GM19239 (cell line): ENCODE measurements at places on chromosomes 13 and 19.

- DNase-seq, result peak; percentile 45
Measured at GRCh38 chr19:13441810-13442512, 64.3 kb downstream of the CACNA1A start.

GRCh38 chr13:103528437-103528836, 462.2 kb upstream of the SLC10A2 start:
- DNase-seq, result no peak

GRCh38 chr19:1370579-1371361, 12.9 kb upstream of the NDUFS7 start:
- DNase-seq, result no peak

DNA sequence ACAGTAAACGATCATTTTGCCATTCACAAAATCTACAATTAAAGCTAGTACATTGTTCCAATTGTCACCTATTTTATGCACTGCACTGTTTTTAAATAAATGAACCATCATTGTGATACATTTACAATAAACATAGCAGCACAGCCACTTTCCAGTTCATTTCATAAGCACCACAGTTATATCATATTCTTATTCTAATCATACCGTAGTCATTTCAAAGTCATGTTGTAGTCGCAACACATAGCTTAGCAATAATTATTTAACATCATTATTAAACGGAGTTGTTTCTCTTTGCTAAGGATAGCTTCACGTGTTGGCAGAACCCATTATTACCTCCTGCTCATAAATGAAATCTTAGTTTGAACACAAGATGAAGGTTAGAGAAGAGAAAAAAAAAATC, 2.2 kb upstream of the PCDH9 start:
- DNase-seq, result no peak

GRCh38 chr13:89786531-89786930, 1561.0 kb upstream of the MIR17HG start:
- DNase-seq, result no peak

DNA sequence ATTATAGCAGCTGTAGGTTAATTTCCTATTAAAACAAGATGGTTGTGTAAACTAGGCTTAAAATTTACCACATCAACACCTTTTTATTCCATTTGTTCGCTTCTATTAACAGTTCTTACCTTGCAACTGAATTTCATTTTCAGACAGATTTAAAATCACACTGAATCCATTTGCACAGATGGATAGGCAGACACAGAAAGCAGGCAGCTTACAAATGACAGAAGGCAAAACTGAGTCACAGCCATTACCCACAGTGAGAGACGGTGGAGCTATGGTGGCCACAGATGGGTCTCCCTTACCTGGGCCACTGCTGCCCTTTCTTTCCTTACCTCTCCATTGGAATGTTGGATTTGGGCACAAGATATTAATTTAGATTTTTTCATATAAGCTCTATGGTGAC, 1567.8 kb upstream of the SLC10A2 start:
- no peak for DNase-seq

GRCh38 chr19:4067396-4068046, 822 bp upstream of the ZBTB7A start:
- DNase-seq, result no peak

DNA sequence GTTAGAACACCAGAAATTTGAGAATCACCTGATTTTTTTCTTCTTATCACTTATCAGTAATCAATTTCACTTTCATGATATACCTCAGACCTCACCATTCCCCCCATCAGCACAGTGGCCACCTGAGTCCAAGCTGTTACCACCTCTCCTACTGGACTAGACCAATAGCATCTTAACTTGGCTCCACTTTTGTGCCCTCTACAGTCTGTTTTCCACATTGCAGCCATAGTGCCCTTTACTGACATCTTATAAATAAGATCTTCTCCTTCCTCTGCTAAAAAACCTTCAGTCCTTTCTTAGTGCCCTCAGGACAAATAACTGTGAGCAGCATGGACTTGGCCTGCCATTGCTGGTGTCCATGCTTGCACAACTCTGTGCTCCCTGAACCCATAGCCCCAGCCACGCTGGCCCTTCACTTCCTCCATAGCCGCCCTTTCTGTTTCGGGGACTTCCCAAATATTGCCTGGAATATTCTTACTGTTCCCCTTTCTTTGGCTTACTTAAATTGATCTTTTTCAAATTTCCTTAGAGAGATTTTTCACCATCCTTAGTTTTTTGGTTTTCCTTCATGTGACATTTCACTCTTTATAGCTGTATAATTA, 380.8 kb downstream of the LMO7 start:
- no peak for DNase-seq

- no peak for DNase-seq
Measured at GRCh38 chr19:7010722-7011593, 10.3 kb downstream of the MBD3L2B start.

DNA sequence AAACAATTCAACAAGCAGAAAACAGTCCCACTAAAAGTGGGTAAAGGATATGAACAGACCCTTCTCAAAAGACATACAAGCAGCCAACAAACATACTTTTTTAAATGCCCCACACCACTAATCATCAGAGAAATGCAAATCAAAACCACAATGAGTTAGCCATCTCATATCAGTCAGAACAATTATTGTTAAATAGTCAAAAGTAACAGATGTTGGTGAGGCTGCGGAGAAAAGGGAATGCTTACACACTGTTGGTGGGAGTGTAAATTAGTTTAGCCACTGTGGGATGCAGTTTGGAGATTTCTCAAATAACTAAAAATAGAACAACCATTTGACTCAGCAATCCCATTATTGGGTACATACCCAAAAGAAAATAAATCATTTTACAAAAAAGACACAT, 8.7 kb downstream of the ZNF529 start:
- no peak for DNase-seq

GRCh38 chr13:89269737-89270136, 1598.6 kb downstream of the SLITRK5 start:
- no peak for DNase-seq

DNA sequence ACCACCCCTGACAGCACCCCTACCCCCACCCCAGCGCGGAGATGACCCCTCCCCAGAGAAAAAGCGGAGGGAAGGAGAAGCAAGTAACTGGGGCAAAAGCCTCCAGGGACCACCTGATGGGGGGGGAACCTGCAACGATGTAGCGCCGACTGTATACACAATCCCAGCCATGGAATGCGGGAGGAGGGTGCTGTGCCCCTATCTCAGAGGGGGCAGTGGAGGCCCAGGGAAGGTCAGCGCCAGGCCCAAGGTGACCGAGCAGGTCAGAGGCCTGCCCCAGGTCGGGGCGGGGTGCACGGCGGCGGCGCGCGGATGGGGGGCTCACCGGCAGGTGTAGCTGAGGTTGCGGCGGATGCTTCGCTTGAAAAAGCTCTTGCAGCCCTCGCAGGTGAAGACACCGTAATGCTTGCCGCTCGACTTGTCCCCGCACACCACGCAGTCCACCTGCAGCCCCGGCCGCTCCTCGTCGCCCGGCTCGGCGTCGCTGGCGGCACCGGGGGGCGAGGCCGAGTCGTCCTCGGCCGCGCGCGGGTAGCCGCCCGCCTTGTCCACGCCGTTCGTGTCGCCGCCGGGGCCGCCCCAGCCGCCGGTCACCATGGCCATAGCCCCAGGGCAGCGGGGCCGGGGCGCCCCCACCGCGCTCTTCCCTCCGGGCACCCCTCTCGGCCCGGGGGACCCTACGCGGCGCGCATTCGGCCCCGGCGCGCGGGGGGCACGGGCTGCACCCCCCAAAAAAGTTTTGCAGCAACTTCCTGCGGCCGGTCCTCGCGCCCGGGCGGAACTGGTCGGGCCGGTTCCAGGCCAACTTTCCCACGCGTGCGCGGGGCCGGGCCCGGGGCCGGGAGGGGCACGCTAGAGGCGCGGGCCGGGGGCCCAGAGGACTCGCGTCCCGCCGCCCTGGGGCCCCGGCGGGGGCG, 843 bp downstream of the NR2F6 start:
- no peak for DNase-seq

- no peak for DNase-seq
Measured at GRCh38 chr13:106143930-106144709, 391.3 kb downstream of the EFNB2 start.

DNA sequence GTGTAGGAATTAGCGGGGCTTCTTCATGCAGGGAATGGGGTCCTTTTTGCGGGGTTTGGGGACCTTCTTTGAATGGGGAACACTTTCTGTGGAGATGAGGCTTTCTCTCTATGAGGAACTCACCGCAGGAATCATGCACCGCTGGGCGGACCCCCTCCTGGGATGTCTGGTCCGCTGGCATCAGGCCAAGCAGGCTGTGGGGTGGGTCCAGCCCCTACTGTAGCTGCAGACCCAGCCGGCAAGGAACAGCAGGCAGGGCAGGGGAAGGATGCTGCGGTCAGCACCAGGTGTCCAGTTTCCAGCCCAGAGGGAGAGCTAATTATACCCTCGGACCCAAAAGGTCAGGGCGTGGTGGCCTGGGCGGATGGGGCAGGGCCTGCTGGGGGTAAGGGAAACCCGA, 1.8 kb downstream of the MYBPC2 start:
- DNase-seq, result no peak

DNA sequence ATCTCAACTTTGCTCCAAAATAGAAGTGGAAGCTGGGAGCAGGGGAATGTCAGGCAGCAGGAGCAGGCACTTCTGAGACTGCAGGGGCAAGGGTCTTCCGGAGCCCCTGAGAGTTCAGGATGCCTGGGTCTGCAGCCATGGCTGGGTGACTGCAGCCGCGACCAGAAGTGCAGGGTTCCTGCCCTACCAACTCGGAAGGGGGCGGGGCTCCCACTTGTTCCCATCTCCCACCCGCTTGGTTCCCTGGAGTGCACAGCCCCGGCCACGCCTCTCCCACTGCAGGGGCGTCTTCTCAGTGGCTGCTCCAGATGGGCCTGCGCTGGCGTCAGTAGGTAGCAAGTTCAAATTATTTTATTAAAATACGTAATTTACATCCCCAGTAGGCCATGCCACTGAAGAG, 1631.7 kb downstream of the OLFM4 start:
- no peak for DNase-seq

DNA sequence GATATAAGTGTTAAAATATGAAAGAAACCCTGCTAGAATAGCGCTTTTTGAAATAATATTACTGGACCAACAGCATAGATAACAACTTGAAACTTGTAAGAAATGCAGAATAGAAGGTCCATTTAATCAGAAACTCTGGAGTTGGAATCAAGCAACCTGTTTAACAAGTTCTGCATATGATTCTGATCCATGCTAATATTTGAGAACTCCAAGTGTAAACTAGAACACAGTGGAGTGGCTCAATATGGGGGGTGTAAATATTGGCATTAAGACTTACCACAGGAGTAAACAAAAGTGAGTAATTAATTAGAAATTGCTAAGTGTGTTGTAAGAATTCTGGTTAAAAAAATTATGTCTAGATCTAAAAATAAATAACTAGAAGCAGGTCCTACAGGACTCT, 151.2 kb downstream of the SLITRK1 start:
- no peak for DNase-seq

- DNase-seq, result no peak
Measured at GRCh38 chr13:95228130-95228529, 73.1 kb downstream of the ABCC4 start.

DNA sequence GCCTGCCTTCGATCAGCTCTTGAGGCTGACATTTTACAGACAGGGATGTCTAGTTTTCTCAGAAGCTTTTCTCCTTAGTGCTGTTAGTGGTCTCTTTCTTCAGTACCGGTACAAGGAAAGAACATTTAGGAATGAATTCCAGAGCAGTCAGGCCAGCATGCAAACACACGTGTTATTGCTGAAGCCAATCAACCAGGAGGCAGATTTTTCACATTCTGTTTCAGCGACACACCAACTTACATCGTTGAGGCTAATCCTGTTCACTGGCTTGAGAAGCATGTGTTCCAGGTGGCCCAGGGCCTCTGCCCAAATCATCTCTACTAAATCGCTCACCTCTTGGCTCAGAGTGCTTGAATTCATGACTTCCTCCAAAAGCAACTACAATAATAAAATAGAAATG, 19.2 kb downstream of the PARP4 start:
- DNase-seq, result no peak

GRCh38 chr19:6498294-6499036, 3.6 kb downstream of the TUBB4A start:
- no peak for DNase-seq

GRCh38 chr19:13997631-13997962, 8.5 kb downstream of the RFX1 start:
- no peak for DNase-seq

DNA sequence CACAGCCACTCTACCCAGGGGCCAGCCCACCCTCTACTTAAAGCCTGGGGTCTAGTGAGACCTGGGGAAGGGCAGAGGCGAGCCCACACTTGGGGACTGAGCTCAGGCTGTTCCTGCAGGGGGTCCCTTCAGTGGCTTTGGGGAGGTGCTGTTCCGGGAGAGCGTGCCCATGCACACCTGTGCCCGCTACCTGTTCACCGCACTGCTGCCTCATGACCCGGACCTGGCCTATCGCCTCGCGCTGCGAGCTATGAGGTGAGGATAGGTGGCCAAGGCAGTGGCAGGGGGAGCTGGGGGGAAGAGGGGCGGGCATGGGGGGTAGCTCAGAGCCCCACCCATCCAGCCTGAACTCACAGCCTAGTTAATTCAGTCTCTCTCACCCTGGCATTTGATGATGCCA, 24.0 kb downstream of the ZSWIM4 start:
- no peak for DNase-seq

DNA sequence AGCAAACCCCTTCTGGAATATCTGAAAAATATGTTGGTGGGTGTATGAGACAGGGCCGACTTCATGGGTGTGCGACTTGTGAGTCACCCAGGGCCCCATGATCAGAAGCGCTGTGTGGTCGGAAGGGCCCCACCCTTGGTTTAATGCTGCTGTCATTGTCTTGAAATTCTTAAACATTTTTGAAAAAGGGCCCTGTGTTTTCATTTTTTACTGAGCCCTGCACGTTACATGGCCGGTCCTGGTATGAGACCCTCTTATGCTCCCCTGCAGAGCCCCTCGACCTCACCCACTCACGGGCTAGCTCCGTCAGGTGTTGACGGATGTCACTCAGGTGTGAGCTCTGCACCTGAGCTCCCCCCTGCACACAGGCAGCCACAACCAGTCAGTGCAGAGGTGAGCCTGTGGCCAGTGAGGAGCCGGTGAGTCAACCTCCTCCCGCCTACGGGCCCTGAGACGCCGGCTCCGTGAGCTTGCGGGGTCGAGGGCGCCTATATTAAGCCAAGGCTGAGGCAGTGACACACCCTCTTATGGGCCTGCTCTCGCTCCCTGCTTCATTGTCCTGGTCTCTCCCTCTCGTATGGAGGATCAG, 27.7 kb downstream of the GADD45B start:
- no peak for DNase-seq

DNA sequence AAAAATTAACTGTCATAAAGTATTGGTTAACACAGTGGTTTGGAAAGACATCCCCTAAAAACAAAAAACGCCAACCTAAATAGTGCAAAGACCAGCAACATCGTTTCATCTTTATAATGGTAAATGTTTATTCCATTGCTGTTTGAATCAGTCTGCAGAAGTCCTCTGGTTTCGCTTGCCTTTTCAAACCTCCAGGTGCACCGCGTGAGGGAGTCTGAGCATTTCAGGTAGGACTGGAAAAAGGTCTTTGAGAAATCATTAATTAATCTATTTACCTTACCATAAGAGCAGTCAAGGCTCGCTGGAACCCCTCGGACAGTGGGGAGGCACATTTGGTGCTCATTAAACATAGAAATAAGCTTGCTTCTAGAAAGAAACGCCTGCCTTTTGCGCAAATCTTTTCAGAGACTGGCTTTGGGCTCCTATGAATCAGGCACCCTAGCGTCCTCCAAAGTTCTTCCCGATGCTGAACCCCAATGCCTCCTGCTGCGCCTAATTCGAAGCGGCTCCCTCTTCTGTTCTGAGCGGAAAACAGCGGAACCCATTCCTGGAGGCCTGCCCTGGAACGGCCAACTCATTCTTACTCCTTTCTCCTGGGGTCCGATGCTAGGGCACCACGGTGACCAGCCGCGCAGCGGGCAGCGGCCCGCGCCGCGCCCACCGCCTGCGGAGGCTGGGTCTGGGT, 951 bp upstream of the MTUS2 start:
- DNase-seq, result peak; percentile 19

- DNase-seq, result no peak
Measured at GRCh38 chr13:101272886-101273285, 143.4 kb downstream of the NALCN start.
